RKO (cell line): ENCODE measurements at places on chromosomes 6 and 20.

DNA sequence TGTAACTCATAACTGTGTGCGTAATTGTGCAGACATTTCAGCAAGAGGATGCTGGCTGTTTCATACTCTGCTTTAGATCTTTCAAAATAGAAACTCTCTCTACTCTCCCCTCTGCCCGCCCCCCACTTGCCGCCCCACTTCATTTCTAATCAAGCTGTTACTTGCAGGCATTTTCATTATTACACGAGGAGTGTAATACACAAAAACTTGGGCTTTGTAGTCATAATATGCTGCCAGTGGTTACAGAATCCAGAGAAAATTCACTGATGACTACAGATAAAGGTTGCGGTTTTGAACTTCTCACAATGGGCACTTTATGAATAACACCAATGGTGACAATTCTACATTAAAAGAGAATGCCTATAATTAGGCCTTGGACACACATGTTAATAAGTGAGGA, 194.0 kb upstream of the POU3F2 start:
- DNase-seq: no peak

DNA sequence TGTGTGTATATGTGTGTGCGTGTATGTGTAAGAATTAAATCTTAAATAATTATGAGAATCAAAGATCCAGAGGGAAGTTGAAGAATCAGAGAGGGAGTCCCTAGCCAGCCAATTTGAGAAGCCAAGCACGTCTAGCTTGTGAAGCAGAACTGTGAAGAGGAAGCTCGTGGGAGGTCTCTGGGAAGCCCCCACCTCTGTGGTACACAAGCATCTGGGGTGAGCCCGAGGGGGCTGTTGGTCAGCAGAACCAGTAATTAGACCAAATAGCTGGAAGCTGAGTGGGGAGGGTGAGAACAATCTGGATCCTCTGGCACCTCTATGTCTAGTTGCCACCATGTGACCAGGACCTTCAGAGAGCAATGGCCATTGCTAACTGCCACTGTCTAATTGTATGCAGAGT, 310.0 kb upstream of the PRND start:
- no peak for DNase-seq

DNA sequence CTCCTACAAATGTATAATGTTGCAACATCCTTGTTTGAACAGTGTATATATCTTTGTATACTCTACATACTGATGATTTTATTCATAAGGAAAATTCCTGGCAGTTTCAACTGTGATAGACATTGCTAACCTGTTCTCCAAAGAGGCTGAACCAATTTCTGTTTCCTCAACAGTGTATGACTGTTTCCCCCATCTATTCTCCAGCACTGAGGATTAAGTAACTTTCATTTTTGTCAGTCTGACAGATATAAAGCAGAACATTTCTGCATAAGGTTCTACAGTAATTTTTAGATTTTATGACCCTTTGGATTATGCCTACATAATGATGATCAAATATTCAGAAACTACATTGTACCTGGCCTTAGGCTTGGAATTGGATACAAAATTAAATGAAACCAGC, 9.9 kb downstream of the PPP1R16B start:
- no peak for DNase-seq

DNA sequence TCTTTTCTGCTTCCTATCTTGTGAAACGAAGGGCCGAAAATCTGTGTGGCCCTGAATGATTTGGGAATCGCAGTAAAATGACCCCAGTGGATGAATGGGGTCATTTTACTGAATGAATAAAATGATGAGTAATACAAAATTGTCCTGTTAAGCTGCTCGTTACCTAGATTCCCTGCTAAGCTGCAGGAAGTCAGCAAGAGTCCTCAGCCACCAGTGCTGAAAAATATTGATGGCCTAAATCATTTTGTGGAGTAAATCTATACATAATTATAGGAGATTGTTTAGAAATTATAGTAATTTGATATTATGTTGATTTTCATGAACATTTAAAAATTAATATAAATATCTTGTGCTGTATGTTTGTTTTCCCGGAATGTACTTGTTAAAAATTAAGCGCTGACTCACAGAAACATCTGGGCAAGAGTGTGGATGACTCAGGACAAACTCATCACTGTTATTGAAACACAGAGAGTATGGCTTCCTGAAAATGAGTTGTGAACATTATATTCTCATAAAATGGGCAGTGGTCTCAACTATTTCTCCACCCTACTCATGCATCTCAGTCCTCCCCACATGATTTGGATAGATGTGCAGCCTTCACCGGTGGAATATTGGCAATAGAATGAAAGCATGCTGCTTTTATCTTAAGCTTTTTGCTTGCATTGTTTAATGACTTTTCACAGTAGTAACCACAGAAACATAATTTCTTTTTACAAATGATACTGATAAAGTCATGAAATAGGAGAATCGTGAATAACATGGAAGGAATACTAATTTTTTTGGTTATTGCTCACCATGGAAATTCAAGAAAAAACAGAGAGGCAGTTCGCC, 36.2 kb upstream of the RGS17 start:
- peak; percentile 92 for DNase-seq

DNA sequence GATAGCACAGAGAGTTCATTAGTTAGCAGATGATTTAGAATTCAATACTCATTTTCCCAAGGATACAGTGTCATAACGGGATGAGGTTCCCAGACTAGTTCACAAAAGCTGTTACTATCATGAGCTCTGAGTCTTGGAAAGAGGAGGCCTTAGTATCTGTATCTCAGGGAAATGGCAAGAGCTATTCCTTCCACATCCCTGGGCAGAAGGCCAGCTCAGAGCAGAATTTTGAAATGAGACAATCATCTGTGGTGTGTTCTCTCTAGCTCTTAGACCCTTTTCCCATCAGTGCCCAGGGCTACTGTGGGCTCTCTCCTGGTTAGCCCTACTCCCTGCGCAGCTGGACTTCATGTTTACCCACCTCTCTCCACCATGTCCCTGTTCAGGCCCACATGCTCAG, 64.5 kb downstream of the JAG1 start:
- no peak for DNase-seq

- peak; percentile 72 for DNase-seq
Measured at GRCh38 chr6:116278854-116279231, 887 bp downstream of the TSPYL1 start.

DNA sequence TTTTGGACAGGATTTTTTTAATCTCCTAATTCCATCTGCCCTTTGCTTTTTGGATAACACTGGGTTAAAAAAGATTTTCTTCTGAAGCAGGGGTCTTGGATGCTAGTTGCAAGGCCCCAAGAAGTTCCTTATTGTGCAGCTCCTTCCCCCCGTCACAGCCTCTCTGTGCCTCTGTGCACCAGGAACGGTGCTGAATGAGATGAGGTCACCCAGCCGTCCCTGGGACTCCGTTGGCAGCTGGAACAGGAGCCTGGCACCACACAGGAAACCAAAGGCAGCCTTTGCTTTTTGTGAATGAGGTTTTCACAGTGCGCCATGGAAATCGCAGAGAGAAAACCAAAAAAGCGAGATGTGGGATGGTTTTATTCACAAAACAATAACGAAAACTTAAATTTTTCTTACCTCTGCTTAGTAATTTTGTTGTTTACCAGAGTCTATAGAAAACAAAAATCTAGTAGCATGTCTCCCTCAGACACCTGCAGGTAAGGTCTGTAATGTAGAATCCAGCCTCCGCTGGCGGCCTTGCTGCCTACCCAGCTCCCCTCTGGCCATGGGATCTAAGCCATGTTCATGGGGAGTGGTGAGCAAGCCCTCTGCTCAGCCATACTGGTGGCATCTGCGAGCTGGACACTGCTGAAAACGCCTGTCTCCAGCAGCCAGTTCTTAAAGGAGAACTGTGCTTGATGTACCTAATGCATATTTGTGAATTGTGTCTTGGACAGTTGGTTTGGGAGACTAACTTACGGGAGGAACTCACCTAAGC, 40.4 kb upstream of the SYNJ2 start:
- no peak for DNase-seq

DNA sequence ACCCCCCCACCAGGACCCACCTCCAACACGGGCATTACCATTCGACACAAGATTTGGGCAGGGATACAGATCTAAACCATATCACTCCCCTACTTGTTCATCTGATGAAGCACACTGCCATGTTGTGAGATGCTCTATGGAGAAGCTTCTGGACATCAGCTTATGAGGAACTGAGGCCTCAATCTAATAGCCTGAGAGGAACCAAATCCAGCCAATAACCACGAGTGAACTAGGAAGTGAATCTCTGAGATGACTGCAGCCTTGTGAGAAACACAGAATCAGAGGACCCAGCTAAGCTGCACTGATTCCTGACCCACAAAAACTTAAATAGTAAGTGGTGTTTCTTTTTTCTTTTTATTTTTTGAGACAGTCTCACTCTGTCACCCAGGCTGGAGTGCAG, 21.6 kb upstream of the ZBTB2 start:
- no peak for DNase-seq

GRCh38 chr6:155315516-155315871, 1.2 kb upstream of the TFB1M start:
- DNase-seq: peak; percentile 24

DNA sequence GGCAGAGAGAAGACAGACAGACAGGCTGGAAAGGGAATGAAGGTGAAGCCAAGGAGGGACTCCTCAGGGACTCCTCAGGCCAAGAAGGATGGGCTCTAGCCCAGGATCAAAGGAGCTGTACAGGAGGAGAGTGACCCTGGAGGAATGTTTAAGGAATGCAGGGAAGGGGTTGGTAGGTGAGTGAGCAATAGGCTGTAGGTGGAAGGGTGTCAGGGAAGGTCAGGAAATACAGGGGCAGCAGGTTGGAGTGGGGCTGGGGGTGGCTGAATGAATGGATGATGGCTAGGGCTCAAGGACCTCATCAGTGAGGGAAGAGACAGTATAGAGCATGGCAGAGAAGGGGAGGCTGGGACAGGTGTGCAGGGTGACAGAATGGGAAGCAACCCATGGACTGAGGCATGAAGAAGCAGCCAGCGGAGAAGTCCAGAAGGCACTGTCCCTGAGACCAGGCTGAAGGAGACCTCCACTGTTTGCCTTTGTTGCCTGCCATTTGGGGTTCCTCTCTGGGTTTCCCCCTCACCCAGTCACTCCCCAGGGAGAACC, 13.2 kb downstream of the SYNGAP1 start:
- DNase-seq: no peak

DNA sequence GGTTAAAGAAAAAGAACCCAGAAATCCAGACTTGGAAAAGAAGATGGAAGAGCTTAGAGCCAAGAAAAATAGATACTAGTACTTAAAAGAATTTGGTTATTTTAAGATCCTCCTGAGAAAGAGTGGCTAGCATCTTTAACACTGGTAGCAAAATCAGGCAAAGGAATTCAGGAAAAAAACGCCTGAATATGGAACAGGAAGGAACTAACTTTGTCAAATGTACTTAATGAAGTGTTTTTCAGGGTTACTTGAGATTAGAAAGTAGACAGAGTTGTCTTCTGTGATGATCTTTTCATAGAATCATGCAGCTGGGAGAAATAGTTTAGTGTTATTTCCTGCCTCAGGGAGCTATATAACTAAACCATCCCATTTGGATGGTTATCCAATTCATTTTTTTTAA, 50.8 kb upstream of the SASH1 start:
- DNase-seq: no peak

- DNase-seq: no peak
Measured at GRCh38 chr20:46036370-46036769, 7.4 kb downstream of the SLC12A5 start.

DNA sequence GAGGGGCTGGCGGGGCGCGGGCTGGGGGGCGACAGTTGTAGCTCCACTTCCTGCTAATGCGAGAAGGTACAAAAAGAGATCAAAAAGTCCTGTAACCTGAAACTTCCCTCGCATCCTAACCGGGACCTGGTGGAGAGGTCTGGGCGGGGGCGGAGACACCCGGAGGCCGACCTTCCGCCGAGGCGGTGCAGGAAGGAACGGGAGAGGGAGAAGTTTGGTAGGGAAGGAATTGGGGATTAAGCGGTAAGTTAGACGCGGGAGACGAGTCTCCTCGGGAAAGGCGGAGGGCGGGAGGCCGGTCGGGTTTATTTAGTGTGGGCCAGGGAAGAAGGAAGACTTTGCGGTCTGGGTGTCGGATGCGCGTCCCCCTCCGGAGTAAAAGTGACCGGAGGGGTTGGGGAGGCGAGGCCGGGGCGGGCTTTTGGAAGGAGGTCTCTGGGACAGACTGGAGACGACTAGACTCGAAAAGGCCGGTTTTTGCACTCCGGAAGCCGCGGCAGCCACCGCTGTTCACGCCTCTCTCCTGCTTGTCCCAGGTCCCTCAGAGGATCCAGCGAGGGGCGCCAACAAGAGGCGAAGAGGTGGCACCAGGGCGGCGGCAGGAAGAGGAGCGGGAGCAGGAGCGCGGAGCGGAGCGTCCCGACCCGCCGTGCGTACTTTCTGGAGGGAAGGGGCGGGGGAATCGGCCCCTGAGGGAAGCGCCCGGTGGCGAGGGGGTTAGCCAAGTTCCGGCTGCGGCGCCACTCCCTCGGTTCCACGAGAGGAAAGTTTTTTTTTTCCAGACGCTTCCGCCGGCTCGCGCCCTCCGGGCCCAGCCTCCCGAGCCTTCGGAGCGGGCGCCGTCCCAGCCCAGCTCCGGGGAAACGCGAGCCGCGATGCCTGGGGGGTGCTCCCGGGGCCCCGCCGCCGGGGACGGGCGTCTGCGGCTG, 734 bp downstream of the TPBG start:
- DNase-seq: peak; percentile 62

- DNase-seq: no peak
Measured at GRCh38 chr20:47515843-47516242, 14.2 kb downstream of the NCOA3 start.

GRCh38 chr6:161736781-161737292, 463.0 kb upstream of the AGPAT4 start:
- DNase-seq: no peak

DNA sequence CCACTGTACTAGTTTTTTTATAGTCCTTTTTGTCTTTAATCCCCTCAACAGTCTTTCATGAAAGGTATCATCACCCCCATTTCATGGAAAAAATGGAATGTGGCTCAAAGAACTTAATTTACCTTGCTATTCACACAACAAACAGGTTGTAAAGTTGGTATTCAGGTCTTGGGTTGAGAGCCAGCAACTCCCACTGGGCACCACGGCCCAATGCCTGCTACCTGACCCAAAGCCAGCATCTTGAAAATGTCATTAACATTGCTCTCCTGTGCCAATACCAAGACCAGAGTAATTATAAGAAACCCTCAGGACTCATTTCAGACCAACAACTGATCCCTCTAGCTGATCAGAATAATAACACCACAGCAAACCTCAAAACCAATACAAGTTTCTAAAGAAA, 75.7 kb downstream of the METTL24 start:
- no peak for DNase-seq

- no peak for DNase-seq
Measured at GRCh38 chr6:1786455-1787453, 177.0 kb downstream of the FOXC1 start.

GRCh38 chr20:62764156-62764935, 31.9 kb upstream of the MRGBP start:
- no peak for DNase-seq

- DNase-seq: no peak
Measured at GRCh38 chr6:167093406-167093921, 29.4 kb upstream of the CCR6 start.

GRCh38 chr20:52247548-52247947, 56.0 kb upstream of the ZFP64 start:
- DNase-seq: no peak

- no peak for DNase-seq
Measured at GRCh38 chr6:11876934-11877433, 98.4 kb upstream of the ADTRP start.
